ENCODE measurements at places on chromosomes 12 and 14. TPM values are rescaled to one million over a fixed set of nuclear protein-coding genes. Genes with fewer than 3 reads are reported as not detected.

GRCh38 chr12:91261820-91262676 is 79.4 kb upstream of the DCN start:
- DNase-seq: no peak

DNA sequence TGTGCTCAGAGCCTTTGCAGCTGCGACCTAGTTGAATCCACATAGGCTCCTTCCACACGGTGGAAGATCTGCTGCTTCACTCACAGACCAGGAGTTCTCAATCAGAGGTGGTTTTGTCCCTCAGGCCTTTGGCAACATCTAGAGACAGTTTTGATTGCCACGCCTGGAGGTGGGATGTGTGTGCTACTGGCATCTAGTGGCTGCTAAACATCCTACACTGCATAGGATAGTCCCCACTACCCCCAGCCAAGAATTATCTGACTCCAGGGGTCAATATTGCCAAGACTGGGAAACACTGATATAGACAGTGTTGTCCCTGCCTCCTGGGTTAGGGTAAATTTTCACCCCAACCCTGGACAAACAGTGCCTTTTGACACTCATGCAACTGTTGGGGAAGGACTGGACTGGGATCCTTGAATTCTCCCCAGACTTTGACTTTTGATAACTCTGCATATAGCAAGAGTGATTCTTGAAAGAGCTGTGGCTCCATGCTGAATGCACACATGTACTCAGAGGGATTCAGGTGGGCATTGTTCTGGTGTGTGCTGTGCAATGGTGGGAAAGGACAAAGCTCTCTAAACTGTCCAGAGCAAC is 39.8 kb downstream of the BAZ2A start:
- DNase-seq: no peak

DNA sequence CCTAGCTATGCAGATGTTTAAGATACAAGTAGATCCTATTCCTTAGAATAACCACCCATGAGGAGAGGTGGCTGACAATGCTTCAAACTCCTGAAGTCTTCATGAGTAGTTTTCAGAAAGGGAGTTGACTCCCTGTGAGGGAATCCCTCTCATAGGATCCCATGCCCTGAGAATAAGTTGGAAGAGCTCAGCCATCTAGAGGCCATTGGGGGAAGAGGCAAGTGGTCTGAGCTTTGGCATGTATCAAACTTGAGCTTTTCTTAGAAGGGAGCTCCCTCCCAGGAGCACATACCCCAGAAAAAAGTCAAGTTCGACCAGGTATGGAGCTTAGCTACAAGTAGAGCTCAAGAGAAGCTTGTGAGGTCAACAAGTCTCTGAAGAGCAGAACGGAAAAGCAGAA is 165.7 kb upstream of the RBM19 start:
- no peak for DNase-seq

- DNase-seq: no peak
Measured at GRCh38 chr14:105050551-105050897, 14.7 kb downstream of the GPR132 start.

DNA sequence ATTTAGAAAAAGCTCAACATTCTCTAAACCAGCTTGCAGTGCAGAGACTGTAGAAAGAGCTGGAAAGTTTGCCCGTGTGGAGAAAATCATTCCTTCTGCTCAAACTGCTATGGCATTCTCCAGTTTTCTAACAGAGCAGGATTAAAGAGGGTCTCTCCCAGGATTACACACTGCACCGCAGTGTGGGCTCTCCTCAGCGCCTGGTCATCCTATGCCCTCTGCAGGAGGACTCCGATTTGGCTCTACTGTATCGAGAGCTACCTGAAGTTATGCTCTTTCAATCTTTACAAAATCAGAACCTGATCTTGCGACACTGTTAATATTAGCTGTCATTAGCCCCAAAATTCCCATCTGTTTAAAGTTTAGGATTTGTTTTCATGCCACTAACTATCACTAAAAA is 33.0 kb downstream of the BHLHE41 start:
- DNase-seq: no peak

DNA sequence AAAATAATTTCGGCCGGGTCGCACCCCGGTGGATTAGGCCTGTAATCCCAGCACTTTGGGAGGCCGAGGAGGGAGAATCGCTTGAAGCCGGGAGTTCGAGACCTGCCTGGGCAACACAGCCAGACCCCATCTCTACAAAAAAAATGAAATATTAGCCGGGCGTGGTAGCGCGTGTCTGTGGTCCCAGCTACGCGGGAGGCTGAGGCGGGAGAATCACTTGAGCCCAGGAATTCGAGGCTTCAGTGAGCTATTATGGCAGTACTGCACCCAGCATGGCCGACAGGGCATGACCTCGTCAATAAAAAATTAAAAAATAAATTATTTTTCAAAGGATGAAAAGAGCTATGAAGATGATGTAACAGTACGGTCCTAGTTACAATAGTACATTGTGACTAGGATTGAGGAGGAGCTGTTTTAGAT is 523 bp downstream of the GTF2H3 start:
- DNase-seq: no peak

The CPNE6 gene
- not detected for polyA plus RNA-seq

The CCDC60 gene
- not detected for polyA plus RNA-seq

The RNF212B gene
- polyA plus RNA-seq: not detected

The AQP6 gene
- not detected for polyA plus RNA-seq
